ENCODE measurements at places on chromosomes 5 and 9.

DNA sequence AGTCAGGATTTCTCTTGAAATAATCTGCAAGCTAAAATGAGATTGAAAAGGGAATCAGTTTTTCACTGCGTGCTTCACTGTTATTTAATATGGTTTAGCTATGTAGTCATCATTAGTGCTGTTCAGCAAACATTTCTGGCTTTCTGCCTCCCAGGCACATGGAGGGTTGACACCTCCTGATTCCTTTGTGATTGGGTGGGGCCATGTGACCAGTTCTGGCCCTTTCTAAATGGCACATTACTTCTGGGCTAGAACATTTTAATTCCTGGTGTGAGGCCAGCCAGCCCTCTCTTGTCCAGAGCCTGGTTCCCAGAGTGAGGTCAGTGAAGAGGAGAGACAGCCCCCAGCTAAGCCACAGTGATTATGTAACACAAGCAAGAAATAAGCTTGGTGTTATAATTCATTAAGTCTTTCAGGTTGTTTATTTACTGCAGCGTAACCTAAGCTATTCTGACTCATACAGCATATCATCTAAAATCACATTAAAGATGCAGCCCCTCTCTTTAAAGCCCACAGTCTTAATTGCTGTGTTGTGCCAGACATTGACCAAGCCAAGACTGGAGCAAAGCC, 17.4 kb upstream of the ARSI start:
- DNase-seq, result no peak

DNA sequence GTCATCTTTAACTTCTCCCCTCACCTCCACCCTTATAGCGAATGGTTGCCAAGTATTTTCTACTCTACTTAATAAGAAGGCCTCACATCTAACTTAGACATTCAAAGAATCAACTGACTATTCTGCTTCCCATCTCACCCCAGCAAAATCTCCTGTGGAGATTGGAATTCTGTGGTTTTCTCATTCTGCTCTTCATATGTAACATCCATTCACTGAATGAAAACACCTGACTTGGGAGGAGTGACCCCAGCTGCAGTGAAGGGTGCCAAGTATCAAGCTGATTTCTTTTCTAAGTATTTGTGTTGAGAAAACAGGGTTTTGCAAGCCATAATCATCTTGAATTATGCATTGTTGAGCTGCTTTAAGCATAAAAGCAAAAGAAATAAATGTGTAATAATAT, 42.5 kb upstream of the TAF1L start:
- no peak for DNase-seq

DNA sequence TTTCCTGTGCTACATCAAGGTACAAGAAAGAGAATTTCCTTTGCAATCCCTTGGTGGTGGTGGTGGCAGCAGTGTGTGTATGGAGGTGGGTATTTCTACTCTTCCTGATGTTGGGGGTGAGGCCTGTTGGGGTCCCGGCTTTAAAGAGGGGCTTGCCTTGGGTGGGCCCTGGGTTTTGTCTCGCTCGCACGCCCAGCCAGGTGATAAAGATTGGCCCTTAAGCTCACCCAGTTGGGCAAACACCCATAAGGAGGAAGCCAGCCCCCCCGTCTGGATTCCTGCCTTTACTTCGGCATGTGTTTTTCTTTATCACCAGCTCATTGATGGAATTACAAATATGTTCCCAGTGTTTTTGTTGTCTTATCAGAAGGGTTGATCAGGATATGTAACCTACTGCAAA, 16.0 kb upstream of the SARDH start:
- DNase-seq, result peak; percentile 77

DNA sequence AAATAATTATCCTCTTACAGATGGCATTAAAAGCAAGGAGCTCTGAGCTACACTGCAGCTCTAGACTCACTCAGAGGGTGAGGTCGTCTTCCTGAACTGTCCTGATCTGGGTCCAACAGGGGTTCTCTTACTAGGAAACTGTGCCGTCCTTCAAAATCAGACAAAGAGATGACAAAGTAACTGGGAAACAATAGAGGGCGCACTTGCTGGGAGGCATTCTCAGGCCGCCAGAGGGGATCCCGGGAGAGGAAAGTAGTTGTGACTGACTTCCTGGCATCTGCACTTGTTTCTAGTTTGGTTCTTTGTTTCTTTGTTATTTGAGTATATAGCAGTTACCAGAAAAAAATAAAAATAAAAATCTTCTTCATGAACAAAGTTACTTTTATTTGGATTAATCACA, 142.9 kb upstream of the MSX2 start:
- no peak for DNase-seq

DNA sequence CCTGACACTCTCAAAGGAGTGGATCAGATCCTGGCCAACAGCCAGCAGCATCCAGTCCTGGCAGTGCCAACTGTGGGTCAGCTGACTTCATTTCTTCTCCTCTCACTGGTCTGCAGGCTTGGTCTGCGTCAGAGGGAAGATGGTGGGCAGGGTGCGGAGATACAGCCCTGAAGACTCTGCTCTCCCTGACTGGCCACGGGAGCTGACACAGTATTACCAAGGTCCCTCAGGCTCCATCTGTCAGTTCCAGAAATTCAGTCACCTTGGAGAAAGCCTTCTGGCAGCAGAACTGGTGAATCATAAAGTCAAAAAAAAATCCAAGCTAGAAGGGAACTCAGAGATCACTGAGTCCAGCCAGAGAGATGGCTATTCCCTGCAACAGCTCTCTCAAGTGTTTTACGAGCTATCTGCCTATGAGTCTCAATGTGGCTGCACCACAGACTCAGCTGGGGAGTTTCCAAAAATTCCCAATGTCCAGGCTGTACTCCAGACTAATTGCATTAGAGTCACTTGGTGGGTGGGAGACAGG, 27.9 kb downstream of the C1QTNF2 start:
- DNase-seq, result no peak

- DNase-seq, result no peak
These were observed 13.6 kb upstream of the VDAC1 start for GRCh38 chr5:134018154-134018985.

- no peak for DNase-seq
These were observed 35.7 kb upstream of the SLC36A2 start for GRCh38 chr5:151383011-151383410.

Data from mesenteric fat pad (tissue), 1 donor.